Activated T-helper 2 cell treated with anti-CD3 and anti-CD28 coated beads, Interferon-gamma antibody, Interleukin-2, Interleukin-4, amounts not matched to agents 10 μg/mL and 5 μg/mL and 100 μg/mL, durations not matched to agents 14 hours and 24 hours and 36 hours (primary cell): ENCODE measurements at places on chromosomes 1 and 21.

- H3K4me1 ChIP-seq: no peaks in the 10 kb centered on the region
- H3K27ac ChIP-seq: no peak overlapping the region
- H3K4me3 ChIP-seq: no peak overlapping the region
- no peaks in the 10 kb centered on the region for H3K36me3 ChIP-seq
- H3K27me3 ChIP-seq: no peaks in the 10 kb centered on the region
Observed at GRCh38 chr1:4461726-4462290, 192.6 kb upstream of the AJAP1 start.

GRCh38 chr1:64194168-64195080, 9.0 kb upstream of the UBE2U start:
- H3K36me3 ChIP-seq: no peaks in the 10 kb centered on the region
- peaks cover 3% of the 10 kb centered on the region for H3K4me1 ChIP-seq
- H3K27me3 ChIP-seq: no peaks in the 10 kb centered on the region
- no peak overlapping the region for H3K4me3 ChIP-seq
- no peak for DNase-seq
- no peak overlapping the region for H3K27ac ChIP-seq

DNA sequence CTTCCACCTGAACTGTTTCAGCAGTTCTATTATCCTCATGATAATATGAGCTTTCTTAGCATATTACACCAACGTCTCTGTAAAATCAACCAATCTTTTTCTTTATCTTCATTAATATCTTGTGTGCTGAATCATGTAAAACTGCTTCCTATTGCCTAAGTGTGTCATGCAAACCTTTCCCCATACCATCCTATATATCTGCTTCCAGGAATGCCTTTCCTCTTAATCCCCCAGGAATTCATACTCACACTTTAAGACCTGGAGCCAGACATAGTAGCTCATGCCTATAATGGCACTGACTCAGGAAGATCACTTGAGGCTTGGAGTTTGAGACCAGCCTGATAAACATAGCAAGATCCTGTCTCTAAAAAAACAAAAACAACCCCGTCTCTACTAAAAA, 183.9 kb downstream of the NRIP1 start:
- DNase-seq: no peak
- H3K27ac ChIP-seq: no peak overlapping the region
- H3K27me3 ChIP-seq: no peaks in the 10 kb centered on the region
- H3K4me1 ChIP-seq: no peaks in the 10 kb centered on the region
- no peaks in the 10 kb centered on the region for H3K36me3 ChIP-seq

DNA sequence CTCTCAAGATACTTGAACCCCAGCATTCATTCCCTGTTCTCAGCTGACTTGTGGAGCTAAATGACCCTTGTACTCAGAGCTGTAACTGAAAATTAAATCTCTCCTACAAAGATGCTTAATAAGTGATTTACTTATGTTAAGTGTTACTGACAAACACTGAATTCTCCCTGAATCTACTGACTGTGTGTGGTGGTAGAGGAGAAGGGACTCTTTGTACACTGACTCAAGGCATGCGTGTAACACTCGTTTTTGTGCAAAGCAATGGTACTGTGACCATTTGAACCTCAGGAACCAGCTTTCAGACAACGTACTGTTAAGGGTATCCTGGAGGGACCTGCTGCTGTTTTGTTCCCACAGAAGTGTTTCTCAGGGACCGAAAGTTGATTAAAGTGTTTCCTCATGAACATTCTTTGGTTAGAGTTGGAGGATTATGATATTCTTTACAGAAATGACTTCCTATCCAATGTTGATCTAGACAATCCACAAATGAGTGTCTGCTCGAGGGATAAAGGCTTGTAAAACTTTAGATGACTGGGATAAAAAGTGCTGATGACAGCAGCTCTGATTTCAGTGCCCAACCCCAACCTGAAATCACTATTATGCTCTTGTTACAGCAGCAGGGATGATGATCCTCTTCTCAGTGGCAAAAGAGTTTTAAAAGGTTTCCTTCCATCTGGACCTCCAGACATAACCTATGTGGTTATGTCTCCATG, 12.8 kb downstream of the RGL1 start:
- no peaks in the 10 kb centered on the region for H3K27me3 ChIP-seq
- DNase-seq: no peak
- no peak overlapping the region for H3K4me3 ChIP-seq
- no peaks in the 10 kb centered on the region for H3K36me3 ChIP-seq
- peaks cover 6% of the 10 kb centered on the region for H3K4me1 ChIP-seq
- H3K27ac ChIP-seq: no peak overlapping the region

GRCh38 chr1:54986533-54986932, 6.1 kb downstream of the TMEM61 start:
- no peak overlapping the region for H3K27ac ChIP-seq
- H3K4me1 ChIP-seq: no peaks in the 10 kb centered on the region
- no peaks in the 10 kb centered on the region for H3K36me3 ChIP-seq
- DNase-seq: no peak
- H3K27me3 ChIP-seq: peaks cover 15% of the 10 kb centered on the region

- no peak overlapping the region for H3K27ac ChIP-seq
- H3K27me3 ChIP-seq: peaks cover 21% of the 10 kb centered on the region
- DNase-seq: no peak
- H3K4me1 ChIP-seq: peaks cover 8% of the 10 kb centered on the region
- no peak overlapping the region for H3K4me3 ChIP-seq
Observed at GRCh38 chr1:184399192-184399847, 12.5 kb downstream of the C1orf21 start.

- no peaks in the 10 kb centered on the region for H3K4me1 ChIP-seq
- H3K27me3 ChIP-seq: peaks cover 1% of the 10 kb centered on the region
- H3K4me3 ChIP-seq: no peak overlapping the region
- DNase-seq: no peak
- no peaks in the 10 kb centered on the region for H3K36me3 ChIP-seq
Observed at GRCh38 chr1:54627196-54627595, 3.9 kb upstream of the FAM151A start.

DNA sequence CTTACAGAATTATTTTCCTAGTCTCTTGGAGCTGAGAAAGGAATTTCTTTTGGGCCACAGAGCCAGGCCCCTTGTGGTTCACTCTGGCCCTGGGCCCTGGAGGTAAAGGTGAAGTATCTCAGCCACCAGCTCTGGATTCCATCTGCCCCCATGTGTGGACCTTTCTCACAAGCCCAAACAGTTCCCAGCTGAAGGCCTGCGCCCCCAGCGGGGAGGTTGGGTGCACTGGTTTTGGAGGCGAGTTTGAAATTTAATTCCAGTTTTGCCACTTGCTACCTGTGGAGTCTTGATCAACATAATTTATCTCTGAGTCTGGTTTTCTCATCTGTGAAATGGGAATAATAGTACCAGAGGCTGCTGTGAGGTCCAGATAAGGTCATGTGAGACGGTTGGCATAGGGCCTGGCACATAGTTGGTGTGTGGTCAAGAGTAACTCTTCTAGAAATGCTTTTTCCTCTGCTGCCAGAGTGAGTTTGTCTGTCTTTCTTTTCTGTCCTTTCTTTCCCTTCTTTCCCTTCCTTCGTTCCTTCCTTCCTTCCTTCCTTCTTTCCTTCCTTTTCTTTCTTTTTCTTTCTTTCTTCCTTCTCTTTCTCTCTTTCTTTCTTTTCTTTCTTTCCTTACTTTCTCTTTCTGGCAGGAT, 6.1 kb downstream of the AGTRAP start:
- no peak overlapping the region for H3K27ac ChIP-seq
- peaks cover 8% of the 10 kb centered on the region for H3K27me3 ChIP-seq
- DNase-seq: no peak
- H3K4me1 ChIP-seq: peaks cover 42% of the 10 kb centered on the region
- peaks cover 16% of the 10 kb centered on the region for H3K36me3 ChIP-seq

GRCh38 chr1:54356680-54357147, 49.5 kb downstream of the SSBP3 start:
- peaks cover 55% of the 10 kb centered on the region for H3K4me1 ChIP-seq
- H3K36me3 ChIP-seq: peaks cover 23% of the 10 kb centered on the region
- no peak for DNase-seq
- peak overlapping the region; percentile 70 for H3K4me3 ChIP-seq
